ENCODE measurements at places on chromosomes 1 and 21.
A peak's percentile ranks its signal among the peaks of the same experiment; 100 is the strongest.

DNA sequence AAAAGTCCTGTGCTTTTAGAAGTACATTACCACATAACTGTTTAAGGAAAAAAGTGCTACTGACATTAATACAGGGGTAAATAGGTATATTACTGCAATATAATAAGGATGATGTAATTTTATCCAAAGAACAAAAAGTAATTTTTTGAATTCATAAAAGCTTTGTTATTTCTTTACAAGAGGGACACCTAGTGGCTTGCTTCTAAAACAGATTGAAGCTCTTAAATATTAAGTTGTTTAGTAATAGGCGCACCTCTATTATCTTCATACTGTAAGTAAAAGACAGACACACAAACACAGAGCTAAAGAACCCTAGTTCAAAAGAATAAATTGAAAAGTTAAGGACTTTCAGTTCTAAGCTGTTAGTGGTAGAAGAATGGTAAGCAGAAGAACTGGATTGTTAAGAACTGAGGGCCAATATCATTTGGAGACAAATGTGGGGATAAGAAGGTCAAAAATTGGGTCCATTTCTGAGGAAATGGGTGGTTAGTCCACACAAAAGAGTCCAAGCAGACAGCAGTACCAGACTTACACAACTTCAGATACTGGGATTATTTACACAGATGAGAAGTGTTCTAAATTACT lies 15.4 kb downstream of the ZNHIT6 start:
- DNase-seq: no peak

GRCh38 chr1:82411605-82412004 lies 610.9 kb downstream of the ADGRL2 start:
- no peak for DNase-seq

- DNase-seq: no peak
These were observed 3.8 kb downstream of the JMJD4 start for GRCh38 chr1:227731241-227731677.

DNA sequence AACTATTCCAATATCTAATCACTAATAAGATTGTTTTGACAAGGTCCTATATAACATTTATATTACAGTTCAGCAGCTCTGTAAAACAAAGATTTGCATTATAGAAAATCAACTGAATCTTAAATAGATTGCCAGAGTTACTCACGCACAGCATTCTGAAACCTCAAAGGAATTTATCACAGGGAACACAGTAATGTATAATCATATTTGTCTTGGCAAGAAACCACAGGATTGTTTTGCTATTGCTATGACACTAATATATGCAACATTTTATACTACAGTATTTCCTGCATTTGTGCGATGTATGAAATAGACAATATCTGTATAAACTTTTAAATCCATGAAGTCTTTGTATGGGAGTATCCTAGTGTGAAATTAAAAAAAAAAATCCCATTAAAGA lies 101.4 kb downstream of the PLPPR5 start:
- DNase-seq: no peak

- no peak for DNase-seq
These were observed 37.4 kb upstream of the ERRFI1 start for GRCh38 chr1:8063298-8064036.

DNA sequence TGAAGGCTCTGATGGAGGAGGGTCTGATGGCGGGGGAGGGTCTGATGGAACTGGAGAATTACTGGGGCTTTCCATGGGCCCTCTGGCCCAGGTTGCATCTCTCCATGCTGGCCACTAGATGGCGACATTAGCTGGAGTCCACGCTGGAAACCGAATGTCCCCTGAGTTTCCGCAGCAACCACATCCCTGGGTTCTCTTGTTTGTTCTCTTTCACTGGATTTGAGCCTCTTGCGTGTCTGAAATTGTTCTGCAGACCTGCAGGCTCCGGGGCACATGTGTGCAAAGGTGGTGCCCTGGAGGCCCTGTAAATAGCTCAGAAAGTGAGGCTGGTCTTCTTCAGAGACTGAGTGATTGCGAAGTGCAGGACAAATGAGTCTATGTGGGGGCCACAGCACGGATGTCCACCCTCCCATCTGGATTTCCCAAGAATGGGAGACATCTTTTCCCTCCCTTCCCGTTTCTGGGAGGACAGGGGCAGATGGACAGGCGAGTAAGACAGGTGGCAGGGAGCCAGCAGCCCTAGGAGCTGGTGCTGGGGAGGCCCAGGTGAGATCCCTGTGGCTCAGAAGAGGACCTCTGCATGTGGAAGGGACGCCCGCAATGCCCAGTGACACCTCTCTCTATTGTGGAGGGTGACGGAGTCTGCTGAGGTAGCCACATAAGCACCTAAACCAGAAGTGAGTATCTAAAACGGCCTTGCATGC lies 73.2 kb upstream of the ABCG1 start:
- DNase-seq: peak; percentile 57

DNA sequence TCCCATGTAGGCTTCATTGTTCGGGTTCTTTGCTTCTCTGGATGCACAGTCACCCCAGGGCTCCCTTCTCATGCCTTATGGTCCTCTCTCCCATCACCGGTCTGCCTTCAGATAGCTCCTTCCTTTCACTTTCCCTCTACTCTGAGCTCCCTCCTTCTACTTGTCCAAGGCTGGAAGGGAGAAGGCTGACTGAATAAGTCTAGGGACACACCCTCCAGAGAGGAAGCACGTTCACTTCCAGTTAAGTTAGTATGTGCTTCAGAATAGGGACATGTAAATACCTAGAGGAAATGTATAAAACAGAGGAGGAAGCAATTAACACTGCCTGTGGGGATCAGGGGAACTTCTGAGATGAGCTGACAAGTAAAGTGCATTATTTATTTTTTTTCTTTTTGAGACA lies 23.5 kb downstream of the CXADR start:
- no peak for DNase-seq

- no peak for DNase-seq
These were observed 6.5 kb upstream of the NPL start for GRCh38 chr1:182783068-182783467.

DNA sequence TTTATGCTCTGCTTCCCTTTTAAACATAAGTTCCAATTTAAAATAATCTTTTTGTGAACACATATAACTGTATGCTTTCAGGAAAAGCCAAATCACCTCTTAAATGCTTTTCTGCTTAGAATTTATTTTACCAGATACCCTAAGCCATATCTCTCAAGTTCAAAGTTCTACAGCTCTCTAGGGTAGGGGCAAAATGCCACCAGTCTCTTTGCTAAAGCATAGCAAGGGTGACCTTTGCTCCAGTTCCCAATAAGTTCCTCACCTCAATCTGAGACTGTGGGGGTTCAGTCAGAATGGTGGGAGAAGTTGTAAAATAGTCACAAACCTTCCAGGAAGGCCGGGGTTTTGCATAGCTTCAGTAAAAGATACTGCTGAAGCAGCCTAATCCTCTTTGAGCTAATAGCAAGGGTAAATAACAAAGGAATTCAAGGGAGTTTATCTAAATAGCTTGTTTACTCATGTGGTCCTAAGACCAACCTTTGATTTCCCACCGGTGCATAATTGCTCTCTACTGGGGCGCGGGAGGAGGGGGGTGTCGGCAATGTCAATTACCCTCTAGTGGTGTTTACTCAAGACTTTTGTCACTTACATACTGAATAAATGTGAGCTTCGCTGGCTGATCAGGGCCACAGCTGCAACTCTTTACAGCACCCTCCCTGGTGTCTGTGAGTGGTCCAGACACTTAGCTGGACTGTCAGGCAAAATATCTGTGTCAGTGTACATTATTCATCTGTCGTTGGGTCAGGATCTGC lies 1376.2 kb downstream of the NCAM2 start:
- no peak for DNase-seq

- DNase-seq: no peak
These were observed 37.4 kb upstream of the ZBTB40 start for GRCh38 chr1:22414244-22414751.

DNA sequence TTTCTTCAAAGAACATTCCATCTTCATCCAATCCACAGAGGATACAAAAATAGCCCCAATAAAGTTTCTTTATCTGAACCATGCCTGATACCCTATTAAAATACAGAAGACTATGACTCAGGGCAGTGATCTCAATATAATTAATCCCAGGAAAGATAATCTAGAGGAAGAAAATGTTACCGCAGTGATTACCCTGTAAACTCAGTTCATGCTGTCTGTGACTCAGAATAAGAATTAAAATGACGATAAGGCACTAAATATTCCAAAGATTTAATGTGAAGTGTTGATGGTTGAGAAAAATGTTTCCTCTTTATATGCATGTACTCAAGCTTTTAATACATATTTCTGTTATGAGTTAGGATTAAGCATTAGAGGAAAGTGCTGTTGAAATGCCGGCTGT lies 88.6 kb upstream of the LYPLAL1 start:
- no peak for DNase-seq

DNA sequence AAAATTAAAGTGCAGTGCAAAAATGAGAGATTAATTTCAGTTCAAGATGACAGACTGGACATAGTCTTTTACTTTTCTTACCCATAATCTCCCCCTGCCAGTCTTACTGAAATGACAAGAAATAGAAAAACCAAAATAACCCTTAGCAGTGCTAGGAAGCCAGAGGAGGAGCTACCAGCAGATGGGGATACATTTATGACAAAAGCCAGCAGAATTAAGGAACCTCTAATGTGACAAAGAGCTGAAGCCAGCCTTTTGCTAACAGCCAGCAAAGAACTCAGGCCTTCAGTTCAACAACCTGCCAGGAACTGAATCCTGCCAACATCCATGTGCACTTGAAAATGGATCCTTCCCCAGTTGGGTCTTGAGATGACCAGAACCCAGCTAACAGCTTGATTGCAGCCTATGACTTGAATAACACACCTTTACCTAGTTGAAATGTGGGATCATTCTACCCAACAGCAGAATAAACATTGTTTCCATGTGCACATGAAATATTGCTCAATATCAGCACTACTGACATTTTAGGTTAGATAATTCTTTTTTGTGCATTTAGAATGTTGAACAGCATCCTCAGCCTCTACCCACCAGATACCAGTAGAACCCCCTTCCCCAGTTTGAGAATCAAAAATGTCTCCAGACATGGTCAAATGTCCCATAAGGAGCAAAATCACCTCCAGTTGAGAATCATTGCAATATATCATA lies 7.9 kb upstream of the TRAF5 start:
- DNase-seq: no peak

- DNase-seq: no peak
These were observed 481 bp downstream of the TAL1 start for GRCh38 chr1:47231301-47232186.

DNA sequence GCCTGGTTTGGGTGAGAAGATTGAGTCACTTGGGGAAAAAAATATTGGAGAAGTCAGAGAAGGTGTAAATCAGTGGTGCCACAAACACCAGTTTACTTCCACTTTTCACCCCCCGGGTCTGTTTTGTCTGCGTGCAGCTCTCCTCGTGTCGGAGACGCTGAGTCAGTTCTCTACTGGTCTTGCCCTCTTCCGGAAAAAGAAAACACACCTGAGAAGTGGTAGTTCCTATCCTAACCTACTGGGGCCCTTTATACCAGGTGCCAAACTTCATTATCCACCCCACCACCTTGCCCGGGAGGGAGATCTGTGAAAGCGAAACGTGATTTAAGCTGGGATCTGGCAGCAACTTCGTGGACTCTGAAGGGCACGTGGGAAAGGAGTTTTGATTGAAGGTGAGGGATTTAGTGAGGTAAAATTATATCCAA lies 855 bp upstream of the IVNS1ABP start:
- no peak for DNase-seq
